ENCODE measurements at places on chromosomes 7 and 10.

DNA sequence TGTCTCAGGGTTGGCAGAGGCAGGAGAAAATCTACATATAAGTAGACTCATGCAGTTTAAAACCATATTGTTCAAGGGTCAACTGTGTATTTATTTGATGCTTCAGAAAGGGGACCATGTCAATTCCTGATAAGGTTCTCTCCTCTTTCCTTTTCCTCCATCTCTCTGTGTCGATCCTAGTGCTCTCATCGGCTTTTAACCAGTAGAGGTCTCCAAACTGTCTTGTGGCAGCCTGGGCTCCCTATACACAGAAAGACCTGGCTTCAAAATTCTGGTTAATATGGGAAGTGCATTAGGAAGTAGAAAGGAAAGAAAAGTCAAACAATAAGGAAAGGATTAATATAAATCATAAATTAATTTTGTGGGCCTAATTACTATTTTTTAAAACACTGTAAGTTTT, 304.4 kb upstream of the C7orf33 start:
- peak; percentile 19 for DNase-seq

GRCh38 chr10:45444976-45445898, 71.2 kb downstream of the ALOX5 start:
- DNase-seq, result no peak

DNA sequence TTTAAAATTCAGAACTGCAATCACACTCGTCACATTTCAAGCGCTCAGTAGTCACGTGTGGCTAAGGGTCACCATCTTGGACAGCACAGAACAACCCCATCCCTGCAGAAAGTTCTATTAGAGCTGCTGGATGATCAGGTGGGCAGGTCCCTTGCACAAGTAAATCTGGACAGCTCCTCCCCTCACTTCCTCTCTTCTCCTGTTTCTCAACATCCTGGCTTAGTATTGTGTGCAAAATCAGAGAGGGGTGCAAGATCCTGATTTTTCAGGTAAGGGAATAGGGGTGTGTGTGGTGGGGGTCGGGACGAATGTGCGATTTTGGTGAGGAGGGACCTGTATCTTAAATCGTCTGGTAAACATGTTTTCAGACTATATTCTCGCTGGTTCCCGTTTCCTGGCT, at the start of gene GIMAP4:
Gene GIMAP4, plus strand, starts transcription at position 222 of the 400 bp plus-strand sequence. CDS start 2,512 bp downstream, outside the sequence.
- no peak for DNase-seq

DNA sequence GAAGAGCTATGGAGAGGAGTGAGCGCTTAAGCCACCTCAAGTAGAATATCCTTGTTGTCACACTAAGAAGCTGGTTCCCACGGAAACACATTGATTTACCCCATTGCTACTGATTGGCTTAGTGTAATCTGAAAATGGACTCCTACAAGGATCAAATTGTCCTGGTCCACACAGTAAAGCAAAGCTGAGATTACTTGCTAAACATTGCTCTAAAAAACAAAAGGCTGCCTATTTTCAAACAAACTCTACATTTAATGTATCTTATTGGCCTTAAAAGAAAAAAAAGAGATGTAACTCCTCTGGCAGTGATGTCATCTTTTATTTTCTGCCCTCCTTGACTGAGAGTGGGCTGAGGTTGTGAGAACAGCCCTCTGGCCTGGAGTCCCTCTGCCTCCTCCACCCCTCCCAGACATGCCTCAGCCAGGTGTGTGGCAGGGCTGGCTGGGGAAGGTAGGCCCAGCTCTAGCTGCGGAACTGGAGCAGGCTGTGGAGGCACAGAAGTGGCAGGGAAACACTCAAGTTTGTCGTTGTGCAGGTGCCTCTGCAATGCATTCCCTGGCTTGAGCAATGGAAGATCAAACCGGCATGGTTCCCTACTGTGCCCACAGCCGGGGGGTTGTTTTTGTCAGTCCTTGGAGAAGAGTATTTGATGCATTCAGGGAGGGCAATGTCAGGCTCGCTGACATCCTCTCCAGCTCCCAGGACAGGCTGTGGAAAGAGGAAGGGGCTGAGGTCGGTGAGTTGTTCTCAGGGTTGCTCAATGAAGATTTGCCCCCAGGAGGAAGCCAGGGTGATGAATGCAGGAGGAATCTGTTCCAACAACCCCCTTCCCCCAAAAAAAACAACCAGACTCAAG, 9.1 kb downstream of the KLF6 start:
- no peak for DNase-seq

- DNase-seq, result no peak
Measured at GRCh38 chr10:99984211-99985034, 25.3 kb downstream of the DNMBP start.

- no peak for DNase-seq
Measured at GRCh38 chr10:80166581-80167470, 34.3 kb downstream of the PLAC9 start.

DNA sequence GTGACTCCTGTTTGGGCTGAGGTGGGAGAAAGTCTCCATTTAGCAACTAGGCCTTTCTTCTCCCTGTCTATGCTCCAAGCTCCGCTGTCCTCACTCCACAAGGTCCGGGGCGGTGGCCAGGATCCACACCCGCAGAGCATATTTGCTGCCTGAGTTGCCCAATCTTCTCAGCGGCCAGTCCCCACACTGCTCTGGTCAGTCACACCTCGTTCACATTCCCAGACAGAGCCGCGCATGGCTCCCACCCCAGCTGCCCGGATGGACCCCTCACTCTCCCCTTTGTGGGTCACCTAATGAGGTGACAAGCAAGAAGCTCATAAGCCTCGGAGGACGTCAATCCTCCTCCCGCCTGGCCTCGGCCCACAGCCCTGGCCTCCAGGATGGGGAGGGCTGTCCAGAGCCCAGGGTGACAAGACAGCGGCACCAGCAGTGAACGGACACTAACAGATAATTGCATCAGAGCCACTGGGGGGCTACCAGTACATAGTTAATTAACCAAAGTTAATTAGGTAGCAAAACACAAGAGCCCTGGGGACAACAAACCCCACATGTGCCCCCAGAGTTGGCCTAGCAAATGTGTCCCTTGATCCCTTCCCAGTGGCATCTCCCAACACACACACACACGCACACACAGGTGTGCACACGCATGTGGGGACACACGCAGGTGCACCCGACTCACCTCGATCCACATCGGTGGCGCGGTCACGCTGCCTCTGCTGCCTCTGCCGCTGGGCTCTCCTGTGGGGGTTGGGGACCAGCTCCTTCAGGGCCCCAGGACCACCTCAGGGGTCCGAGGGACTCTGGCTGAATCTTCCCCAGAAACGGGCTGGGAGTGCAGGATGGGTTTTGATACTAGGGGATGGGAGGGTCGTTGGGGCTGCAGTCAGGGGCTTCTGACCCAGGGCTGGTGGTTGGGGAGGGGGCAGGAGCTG, 11.8 kb downstream of the EPHA1 start:
- DNase-seq, result no peak

All from NCI-H524 (cell line).